ENCODE measurements at places on chromosomes 1 and 21. TPM values are rescaled to one million over a fixed set of nuclear protein-coding genes. Genes with fewer than 3 reads are reported as not detected.

DNA sequence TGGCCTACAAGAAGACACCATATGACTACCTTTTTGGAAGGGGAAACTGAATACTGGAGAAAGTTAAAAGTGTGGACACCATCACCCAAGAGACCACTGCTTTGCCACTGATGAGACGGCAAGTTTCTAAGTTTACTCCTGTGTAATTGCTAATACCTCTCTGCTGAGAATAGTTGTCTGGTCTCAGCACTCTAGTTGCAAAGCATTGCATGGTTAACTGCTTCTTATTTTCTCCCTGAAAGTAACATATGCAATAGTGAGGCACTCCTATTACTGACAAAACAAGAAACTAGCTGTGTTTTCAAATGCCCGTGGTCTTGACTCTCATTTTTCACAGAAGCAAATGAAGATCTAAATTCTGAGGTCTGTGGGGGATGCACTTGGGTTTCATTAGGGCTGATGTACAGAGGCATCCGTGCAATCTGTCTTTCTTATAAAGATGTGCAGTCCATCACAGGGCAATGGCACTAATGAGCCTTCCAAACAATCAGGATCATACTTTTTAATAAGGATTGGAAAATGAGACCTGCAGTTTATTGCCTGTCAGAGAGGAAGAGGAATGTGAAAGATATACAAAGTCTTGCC is 62.9 kb downstream of the IFI44 start:
- no peak for DNase-seq

GRCh38 chr1:113128116-113128515 is 55.1 kb downstream of the LRIG2 start:
- DNase-seq = no peak

DNA sequence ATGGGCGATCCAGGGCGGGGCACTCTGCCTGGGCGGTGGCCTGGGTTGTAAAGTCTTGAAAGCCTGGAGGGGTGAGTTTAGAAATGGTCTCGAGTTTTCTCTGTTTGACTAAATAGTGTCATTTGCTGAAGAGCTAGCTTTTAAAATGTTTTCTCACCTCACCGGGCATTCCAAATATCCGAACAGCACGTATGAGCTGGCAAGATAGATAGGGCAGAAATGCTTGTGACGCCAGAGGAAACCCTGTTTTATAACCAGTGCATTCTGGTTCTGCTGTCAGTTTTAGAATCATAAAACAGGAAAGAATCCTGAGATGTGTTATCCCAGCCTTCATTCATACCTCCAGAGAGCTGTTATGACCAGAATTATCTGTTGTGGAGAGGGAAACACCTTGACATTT is 725 bp downstream of the RTCA start:
- no peak for DNase-seq

DNA sequence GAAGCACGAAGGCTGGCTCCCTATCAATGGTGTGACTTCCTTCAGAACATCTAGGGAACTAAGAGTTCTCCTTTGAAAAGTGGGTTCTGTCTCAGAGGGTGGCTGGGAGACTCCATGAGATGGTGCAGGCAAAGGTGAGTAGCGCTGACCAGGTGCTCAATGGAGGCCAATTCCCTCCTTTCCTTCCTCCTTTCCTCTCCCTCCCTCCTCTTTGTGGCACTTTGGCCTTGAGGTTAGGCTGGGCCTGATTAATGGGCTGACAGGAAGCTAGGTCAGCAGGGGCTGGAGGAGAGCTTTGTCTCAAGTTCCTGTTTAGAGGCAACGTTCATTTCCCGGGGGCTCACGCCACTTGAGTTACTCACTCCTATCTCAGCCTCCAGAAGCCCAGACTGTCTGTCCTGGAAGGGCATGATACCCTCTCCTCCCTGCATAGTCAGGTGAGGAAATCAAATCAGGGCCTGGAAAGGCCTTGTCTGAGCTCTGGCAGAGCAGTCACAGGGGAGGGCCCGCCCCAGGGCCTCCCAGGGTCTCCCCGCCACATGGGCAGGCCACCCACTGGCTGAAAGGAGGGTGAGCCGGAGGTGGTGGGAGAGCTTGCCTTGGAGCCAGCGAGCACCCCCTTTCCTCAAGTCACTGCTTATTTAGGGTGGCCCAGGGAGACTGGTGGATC is 58.4 kb upstream of the SSBP3 start:
- DNase-seq = no peak

DNA sequence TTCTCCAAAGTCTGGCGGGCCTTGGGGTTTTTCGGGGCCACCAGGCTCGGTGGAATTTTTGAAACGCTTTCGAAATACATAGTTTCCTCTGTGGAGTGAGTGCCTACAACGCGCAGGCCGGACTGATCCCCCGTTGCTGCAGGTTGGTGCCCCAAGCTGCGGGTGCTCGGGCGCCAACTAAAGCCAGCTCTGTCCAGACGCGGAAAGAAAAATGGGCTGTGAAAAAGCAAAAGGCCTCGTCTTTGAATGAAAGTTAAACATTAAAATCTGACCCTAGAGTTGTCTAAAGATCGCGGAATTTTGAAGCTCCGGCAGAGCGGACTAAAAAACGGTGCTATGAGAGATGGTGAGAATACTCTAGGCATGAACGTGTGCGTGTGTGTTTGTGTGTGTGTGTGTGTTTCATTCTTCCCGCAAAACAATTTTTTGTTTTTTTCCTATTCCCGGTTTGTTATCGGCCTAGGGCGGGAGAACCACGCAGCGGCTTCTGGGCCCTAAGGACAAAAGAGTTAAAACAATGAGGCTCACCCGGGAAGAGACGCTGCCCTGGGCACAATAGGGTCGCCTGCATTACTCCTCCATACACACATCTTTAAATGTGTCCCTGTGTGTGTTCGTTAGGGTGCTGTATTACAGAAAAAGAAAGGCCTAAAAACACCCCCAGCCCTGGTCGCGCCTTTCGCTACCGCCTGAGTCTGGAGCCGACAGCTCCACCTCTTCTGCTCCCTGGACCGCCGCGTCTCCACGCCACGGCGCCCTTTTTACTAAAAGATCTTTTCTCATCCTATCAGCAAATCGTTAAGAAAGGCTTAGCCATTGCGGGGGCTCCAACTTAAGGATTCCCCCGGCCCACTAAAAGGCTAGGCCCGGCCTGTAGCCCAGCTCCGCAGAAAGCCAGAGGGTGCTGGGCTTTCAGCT is 3.2 kb downstream of the TBX15 start:
- no peak for DNase-seq

GRCh38 chr1:184941735-184942134 is 32.6 kb downstream of the NIBAN1 start:
- no peak for DNase-seq

ZBTB8B gene
- not detected for total RNA-seq

KIF14 gene
- total RNA-seq = not detected

CYP4B1 gene
- not detected for total RNA-seq

HAO2 gene
- not detected for total RNA-seq

CLEC20A gene
- total RNA-seq = not detected

RNU1-2 gene
- 3,337 TPM for total RNA-seq

TNFRSF4 gene
- total RNA-seq = 188 TPM

SPRR5 gene
- not detected for total RNA-seq

Data from naive thymus-derived CD4-positive, alpha-beta T cell (primary cell).